ENCODE measurements at places on chromosomes 16 and 17.

DNA sequence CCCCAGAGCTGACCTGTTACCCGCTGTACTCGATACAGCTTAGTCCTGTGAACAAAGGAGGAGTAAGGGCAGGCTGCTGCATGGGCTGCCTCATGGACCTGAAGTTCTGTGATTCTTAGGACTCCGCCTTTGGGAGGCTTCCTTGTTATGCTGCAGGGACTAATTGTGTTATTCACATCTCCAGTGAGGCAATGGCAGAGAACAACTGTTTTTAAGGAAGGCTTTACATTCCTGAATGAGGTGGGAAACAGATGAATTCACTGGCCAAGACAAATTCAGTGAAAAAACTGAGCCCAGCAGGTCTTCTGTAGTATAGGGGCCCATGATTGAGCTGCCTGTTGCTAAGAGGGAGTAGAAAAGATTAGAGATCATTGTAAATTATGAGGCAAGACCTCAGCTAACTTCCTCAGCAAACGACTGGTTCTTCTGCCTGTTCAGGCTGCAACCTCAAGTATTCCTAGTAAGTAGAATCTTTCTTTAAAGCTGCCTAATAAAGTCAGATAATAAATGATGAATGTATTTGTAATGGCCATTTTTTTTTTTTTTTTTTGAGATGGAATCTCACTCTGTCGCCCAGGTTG is 26.3 kb downstream of the ADORA2B start:
- DNase-seq = no peak

DNA sequence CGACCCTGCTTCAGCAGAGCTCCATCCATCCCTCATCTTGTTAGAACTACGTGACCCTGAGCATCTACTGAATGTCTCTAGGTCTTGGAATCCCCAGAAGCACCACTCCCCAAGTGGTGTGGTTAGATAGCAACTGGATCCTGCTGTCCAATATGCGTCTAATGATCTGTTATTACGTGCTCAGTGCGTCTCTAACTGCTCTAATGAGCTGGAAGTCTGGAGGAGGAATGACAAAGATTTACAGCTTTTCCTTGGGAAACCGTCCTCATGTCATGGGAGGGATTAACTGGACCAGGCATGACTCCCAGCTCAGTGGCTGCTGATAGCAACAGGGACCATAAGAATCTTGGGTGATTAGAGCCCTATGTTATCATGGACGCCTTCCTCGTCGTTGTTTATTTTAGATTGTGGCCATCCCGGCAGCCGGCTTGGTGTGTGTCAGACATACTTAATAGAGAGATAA is 150.9 kb downstream of the HS3ST3B1 start:
- DNase-seq = no peak

DNA sequence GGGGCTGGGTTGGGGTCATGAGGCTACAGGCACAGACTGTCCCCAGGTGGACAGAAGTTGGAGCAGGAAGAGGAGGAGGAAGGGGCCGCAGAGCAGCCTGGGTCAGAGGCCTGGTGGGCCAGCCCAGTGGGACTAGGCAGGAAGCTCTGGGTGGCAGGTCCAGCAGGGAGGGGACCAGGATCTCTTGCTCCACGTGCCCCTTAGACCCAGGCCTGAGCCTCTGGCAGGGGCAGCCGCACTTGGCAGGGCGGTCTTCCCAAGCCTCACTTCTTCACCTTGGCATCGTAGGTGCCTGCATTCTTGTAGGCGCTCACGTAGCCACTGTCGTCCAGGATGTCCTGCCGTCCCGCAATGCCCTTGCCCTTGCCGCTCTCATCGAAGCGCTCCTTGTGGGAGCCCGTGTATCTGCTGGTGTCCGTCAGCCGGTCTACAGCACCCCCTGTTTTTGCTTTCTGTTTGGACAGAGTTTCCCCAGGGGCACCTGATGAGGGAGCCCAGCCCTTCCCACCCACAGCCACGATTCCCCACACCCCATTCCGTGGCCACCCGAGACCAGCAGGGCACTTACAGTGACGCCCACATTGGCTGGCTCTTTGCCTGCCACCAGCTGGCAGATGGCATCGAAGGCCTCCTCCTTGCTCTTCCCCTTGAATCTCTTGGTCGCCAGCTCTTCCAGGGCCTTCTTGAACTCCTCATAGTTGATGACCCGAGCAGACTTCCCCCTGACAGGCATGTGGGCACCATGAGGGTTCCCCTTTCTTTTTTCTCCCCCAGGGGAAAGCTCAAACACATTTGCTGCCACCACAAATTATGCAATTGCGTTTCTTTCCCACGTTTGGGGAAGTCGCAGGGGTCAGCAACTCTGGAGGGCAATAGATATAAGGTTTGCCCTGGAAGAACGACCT is 3.1 kb downstream of the TPPP3 start:
- peak; percentile 48 for DNase-seq

DNA sequence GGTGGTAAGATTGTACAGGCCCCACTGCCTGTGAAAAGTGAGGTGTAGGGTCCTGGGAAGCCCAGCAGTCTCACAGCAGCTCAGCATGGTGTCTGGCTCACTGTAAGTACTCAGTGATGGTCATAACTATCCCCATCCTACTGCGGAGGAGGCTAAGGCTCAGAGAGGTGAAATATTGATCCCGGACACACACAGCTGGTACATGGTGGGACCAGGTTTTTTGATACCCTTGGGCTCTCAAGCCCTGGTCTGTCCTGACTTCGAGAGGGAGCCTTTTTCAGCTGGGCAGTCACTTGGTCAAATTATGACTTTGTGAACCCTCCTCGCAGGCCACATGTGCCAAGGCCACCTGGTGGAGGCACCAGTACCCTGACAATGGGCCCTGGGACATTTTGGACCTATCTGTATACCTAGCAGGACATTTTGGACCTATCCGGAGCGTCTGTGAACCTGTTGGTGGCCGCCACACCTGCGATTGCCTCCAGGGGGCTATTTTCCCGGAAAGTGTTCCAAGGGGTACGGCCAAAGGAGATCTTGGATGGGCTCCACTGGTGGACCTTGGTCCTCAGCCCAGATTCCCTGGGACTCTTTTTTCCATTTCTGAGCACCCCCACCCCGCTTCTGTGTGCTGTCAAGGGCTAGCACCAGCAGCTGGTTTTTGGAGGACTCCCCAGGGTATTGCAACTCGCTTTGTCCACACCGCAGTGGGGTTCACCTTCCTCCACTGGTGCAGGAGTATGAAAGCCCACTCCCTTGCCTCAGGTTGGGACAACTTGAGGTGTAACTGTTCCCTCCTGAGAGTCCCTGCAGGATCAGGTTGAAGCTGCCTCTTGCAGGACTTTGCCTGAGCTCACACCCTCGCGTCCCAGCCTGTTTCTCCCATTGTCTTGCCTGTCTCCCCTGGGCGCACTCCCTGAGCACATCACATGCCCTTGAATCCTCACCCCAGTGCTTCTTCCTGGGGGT is 83.6 kb upstream of the NKD1 start:
- DNase-seq = no peak

DNA sequence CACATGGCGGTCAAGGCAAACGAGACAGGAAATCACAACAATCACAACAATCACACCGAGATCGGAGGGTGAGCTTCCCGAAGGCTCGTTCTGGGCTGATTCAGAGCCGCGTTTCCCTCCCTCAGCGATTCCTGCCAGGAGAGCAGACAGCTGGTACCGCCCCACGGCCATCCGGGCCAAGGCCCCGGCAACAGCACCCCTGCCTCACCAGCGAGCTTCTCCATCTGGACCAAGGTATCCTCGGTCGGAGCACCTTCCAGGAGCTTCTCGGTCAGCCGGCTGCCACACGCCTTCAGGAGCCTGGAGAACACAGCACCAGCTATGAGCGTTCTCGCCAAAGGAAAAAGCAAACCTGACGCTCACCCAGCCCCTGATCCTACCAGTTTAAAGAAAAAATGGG is 15.2 kb upstream of the PLD6 start:
- no peak for DNase-seq

GRCh38 chr17:17779015-17779611 is 57.7 kb downstream of the SREBF1 start:
- no peak for DNase-seq

DNA sequence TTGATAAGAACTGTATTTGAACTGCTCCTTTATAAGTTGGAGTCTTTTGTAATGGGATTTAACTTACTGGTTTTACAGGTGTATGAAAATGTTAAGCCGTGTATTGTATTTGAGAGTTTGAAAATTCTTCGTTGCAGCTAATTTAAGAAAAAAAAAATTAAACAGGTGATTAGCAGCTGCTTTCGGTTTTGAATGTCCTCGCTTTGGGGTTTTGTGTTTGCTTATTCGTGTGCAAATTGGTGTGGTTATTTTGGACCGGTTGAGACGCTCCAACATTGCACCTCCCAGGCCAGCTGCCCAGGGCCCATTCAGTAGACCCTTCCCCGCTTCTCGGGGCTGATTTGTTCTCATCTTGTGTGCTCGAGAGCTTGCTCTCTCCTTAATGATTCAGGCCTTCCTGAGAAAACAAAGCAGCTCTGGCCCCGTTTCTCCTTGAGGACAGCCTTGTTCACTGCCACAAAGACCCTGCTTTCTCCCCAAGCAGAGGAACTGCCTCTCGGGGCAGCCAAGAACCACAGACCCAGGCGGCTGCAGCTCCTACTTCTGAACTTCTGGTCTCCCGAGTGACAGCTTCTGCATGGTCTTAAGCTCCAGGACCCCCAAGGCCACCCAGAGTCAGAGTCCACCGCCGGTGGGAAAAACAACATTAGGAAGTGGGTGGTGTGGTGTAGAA is 100.5 kb downstream of the MSI2 start:
- peak; percentile 52 for DNase-seq

DNA sequence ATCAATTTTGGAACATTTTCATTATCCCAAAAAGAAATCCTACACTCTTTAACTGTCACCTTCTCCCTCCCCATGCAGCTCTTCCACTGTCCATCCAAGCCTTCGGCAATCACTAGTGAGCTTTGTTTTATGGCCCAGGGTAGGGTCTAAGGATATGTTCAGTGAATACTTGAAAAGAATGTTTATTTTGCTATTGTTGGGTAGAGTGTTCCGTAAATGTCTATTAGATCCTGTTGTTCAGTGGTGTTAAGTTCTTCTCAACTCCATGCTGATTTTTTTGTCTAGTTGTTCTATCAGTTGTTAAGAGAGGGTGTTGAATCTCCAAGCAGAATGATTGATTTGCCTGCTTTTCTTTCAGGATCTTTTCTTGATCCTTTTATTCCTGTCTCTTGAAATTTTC is 29.9 kb downstream of the SPECC1 start:
- DNase-seq = no peak

DNA sequence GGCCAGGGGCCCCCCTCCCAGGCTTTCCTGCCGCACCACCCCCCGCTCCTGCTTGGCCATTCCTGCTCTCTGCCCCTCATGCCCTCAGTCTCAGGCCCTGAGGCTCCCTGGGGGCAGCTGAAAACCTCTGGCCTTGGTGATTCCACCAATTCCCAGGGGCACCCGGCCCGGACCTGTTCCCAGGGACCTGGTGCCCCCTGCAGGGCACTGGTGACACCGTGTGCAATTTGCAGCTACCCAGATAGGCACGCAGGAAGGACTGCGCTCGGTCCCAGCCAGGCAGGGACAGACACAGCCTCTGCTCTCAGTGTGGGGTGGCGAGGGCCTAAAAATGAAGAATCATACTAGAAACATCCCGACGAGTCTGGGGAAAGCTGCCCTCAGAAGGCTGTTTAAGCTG is 13.4 kb downstream of the WFDC1 start:
- no peak for DNase-seq

DNA sequence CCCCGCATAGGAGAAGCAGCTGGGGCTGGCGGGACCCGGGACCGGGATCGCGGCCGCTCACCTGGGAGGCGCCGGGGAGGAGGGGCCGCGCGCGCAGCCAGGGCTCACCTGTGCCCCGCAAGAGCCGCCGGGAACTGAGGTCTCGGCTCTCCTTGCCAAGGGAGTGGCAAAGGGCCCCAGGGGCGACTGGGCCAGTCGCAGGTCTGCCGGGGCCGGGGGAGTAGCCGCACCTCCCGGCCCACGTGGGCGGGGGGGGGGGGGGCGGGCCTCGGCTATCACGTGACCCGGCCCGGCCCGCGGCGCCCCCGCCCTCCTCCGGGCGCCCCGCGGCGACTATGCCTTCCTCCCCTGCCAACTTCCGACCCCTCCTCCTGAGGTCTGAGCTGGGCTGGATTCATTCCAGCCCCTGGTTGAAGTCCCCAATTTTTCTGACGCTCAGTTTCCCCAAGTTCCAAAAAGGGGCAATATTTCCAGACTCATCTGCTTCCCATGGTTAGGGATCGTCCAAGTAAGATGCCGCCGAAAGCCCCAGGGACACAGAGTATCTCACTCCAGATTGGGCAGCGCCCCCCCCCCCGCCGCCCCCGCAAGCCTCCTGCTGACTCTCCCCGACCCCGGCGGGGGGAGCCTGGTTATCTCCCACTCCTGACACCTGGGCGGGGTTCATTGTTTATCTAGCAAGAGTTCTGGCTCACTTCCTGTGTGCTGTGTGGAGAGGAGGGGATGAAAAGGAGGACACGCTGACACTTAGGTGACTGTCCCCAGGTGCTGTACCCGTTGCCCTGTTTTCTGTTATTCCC is at the start of gene TMC6:
Gene TMC6 (minus strand): TSS at position 205 of the 800 bp plus-strand sequence. CDS start 1,923 bp downstream, outside the sequence.
- peak; percentile 62 for DNase-seq

GRCh38 chr16:67749436-67750078 is 30.4 kb upstream of the GFOD2 start:
- no peak for DNase-seq

DNA sequence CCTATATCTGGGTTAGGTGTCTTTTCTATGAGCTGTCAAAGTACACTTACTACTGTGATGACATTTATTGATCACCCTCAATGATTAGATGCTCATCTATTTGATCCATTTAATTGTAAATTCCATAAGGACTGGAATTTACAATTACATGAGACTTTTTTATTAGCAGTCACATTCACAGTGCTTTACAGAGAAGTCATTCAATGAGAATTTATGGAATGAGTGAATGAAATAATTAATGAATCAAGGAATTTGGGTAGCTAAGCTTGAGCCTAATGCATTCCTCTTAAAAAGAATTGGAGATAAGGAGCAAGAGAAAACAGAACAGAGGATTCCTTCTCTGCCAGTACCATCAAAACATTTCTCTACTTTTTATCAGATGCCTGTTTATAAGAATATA is 1437.5 kb upstream of the CDH8 start:
- no peak for DNase-seq

DNA sequence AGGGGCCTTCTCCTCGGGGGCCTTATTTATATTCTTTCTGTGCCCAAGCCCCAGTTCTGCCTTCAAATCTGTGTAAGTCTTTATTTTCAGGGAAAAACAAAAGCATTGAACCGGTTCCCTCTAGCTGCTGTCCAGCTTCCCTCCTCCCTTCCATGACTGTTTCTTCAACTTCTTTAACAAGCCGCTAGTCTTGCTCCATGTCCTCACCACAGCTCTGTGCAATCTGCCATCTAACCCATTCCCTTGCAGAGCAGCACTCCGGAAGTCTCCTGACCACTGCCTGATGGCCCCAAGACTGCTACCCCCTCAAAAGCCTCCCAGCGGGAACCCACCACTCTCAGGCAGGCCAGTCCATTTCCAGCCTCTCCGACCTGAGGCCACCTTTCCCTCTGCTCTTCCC is 16.9 kb downstream of the EMC8 start:
- no peak for DNase-seq

- no peak for DNase-seq
Measured at GRCh38 chr17:66451188-66452149, 149.1 kb downstream of the PRKCA start.
